Ovary (tissue), 10 donors: ENCODE measurements at places on chromosomes 13 and 19.

- no peak for DNase-seq
These were observed 14.9 kb downstream of the POP4 start for GRCh38 chr19:29620931-29621351.

DNA sequence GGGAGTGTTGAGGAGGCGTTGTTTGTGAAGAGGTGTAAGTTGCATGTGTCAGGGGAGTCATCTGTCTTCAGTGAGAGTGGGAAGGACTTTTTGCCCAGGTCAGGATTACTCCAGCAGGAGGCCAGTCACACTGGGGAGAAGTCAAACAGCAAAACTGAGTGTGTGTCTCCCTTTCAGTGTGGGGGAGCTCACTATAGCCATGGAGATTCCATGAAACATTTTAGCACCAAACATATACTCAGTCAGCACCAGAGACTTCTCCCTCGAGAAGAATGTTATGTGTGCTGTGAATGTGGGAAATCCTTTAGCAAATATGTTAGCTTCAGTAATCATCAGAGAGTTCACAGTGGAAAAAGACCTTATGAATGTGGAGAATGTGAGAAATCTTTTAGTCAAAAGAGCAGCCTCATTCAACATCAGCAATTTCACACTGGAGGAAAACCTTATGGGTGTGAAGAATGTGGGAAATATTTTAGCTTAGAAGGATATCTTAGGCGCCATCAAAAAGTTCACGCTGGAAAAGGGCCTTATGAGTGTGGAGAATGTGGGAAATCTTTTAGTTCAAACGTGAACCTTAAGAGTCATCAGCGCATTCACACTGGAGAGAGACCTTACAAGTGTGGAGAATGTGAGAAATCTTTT, 8.4 kb upstream of the ZNF587 start:
- no peak for DNase-seq

- DNase-seq, result peak; percentile 93
These were observed at the start of gene ZNF329 for GRCh38 chr19:58150328-58150921. TSS of gene ZNF329 (minus strand) at chr19:58150789. CDS start at chr19:58129503, 21,286 bp downstream.

GRCh38 chr19:57389730-57390598, at the start of gene ZNF548:
TSS of gene ZNF548 (plus strand) at chr19:57389854. CDS start at chr19:57390100, 246 bp downstream.
- peak; percentile 96 for DNase-seq
